ENCODE measurements at places on chromosomes 2 and 18. TPM values are rescaled to one million over a fixed set of nuclear protein-coding genes. Genes with fewer than 3 reads are reported as not detected.

- H3K27me3 ChIP-seq: no peaks in the 10 kb centered on the region
- no peaks in the 10 kb centered on the region for H3K36me3 ChIP-seq
- no peak for DNase-seq
Observed at GRCh38 chr2:113700186-113700841, 56.1 kb downstream of the SLC35F5 start.

The IHH gene
- total RNA-seq: 21.1 TPM

The C2orf66 gene
- total RNA-seq: not detected

GRCh38 chr2:131431336-131431735, 44.6 kb upstream of the TUBA3D start:
- DNase-seq: no peak
- no peaks in the 10 kb centered on the region for H3K36me3 ChIP-seq
- H3K4me3 ChIP-seq: no peak overlapping the region
- no peaks in the 10 kb centered on the region for H3K4me1 ChIP-seq
- H3K27ac ChIP-seq: no peak overlapping the region

- no peak for DNase-seq
- no peak overlapping the region for H3K27ac ChIP-seq
- no peaks in the 10 kb centered on the region for H3K27me3 ChIP-seq
- no peak overlapping the region for H3K4me3 ChIP-seq
Observed at GRCh38 chr2:157124731-157125130, 132.8 kb upstream of the GALNT5 start.

The MC5R gene
- not detected for total RNA-seq

DNA sequence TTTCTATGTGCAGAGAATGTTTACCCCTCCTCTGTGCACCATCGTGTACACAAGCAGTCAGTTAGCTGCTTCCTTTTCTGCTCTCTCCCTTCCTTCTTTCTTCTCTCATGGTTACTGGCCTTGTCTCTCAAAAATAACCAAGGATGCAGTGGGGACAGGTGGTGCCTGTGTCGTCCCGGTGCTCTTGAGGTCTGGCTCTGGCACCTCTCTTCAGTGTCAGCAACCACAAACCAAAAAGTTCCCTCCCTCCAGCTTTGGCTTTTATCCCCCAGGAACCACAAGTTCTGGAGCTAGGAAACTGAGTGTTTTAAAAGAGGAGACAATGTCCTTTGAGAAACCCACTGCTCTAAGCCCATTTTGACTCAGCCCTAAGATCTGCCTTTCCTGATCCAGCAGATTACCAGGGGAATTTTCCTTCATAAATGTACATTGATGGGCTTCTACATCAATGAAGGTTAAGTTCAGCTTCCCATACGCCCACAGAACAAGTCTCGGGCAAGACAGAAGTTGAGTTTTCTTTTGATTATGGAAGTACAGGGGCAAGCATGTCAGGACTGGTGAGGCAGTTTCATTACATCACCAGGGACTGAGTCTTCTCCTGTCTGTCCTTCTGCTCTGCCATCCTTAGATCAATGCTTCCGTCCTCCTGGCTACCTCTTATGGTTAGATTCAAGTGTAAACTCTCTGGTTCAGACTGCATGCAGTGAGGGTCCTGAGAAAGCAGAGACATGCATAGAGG, 232.2 kb downstream of the SETBP1 start:
- peaks cover 22% of the 10 kb centered on the region for H3K4me1 ChIP-seq
- DNase-seq: no peak
- no peaks in the 10 kb centered on the region for H3K27me3 ChIP-seq
- no peak overlapping the region for H3K27ac ChIP-seq
- H3K36me3 ChIP-seq: no peaks in the 10 kb centered on the region
- H3K4me3 ChIP-seq: no peak overlapping the region

DNA sequence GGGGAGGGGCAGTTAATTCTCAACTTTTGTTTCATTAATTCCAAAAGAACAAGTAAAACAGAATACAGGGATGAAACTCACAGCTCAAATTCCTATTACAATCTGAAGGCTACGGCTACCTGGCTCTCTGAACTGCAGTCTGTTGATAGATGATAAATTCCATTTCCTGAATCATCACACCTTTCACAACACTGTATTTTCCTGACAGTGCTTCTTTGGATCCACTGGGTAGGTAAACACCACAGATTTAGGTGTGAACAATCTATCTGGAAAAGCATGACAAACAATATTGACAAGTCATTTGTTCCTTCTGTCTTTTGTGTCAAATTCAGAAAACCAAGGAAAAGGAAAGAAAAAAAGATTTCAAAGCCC, 843.2 kb downstream of the LRRTM4 start:
- H3K27ac ChIP-seq: no peak overlapping the region
- DNase-seq: no peak

The RSAD2 gene
- 5.4 TPM for total RNA-seq

All from transverse colon (tissue), 4 donors.